ENCODE measurements at places on chromosomes 4 and X.

DNA sequence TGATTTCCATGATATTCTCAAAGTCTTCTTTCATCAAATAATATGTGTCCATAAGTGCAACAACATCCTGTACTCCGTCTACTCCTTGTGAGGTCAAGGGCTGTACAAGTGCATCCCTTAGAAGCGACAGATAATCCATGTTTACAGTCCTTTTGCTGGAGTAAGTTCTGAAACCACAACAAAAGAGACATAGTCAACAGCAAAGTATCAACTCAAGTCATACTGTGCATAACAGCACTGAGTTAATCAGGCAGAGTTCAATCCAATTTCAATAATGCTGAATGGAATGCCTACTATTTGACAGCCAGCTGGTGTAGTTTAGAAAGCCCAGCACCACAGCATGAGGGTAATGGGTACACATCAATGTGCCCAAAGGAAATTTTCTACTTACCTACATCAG is 74.5 kb downstream of the RFC1 start:
- no peak for DNase-seq
- peaks cover 4% of the 10 kb centered on the region for H3K4me1 ChIP-seq
- H3K4me3 ChIP-seq = no peak overlapping the region
- peaks cover 65% of the 10 kb centered on the region for H3K36me3 ChIP-seq

GRCh38 chr4:83297548-83298260 is 13.1 kb upstream of the COQ2 start:
- no peaks in the 10 kb centered on the region for H3K27me3 ChIP-seq
- peaks cover 17% of the 10 kb centered on the region for H3K4me1 ChIP-seq
- H3K4me3 ChIP-seq = peak overlapping the region; percentile 19
- peak; percentile 29 for DNase-seq

- H3K4me1 ChIP-seq = peaks cover 28% of the 10 kb centered on the region
- no peak overlapping the region for H3K4me3 ChIP-seq
- H3K36me3 ChIP-seq = no peaks in the 10 kb centered on the region
- DNase-seq = no peak
- H3K27me3 ChIP-seq = peaks cover 76% of the 10 kb centered on the region
These were observed 6.4 kb upstream of the GSX2 start for GRCh38 chr4:54093324-54094240.

GRCh38 chrX:80578517-80579105 is 158.4 kb downstream of the TENT5D start:
- no peaks in the 10 kb centered on the region for H3K27me3 ChIP-seq
- H3K36me3 ChIP-seq = no peaks in the 10 kb centered on the region
- H3K27ac ChIP-seq = no peak overlapping the region
- H3K4me3 ChIP-seq = no peak overlapping the region
- DNase-seq = no peak

DNA sequence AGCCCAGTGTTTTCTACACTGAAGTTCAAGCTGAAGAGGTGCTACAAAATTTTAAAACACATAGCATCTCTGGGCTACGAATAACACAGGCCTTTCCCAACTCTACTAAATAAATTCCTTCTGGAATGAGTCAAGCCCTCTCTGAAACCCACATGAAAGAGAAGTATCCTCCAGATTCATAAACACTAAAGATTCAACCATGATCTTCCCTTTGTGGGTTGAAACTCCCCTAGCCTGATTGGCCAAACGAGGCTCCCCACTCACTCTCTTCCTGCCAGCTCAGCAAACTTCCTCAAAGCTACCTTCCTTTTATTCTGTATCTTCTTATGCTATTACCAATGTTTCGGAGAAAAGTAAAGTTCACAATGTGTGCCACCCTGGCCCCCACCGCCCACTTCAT is 95.4 kb downstream of the NKX6-1 start:
- no peaks in the 10 kb centered on the region for H3K27me3 ChIP-seq
- H3K27ac ChIP-seq = no peak overlapping the region
- no peaks in the 10 kb centered on the region for H3K36me3 ChIP-seq
- no peaks in the 10 kb centered on the region for H3K4me1 ChIP-seq

- H3K4me3 ChIP-seq = no peak overlapping the region
- no peaks in the 10 kb centered on the region for H3K27me3 ChIP-seq
- H3K27ac ChIP-seq = no peak overlapping the region
- DNase-seq = no peak
- peaks cover 27% of the 10 kb centered on the region for H3K36me3 ChIP-seq
- H3K4me1 ChIP-seq = peaks cover 16% of the 10 kb centered on the region
These were observed 72.1 kb upstream of the DOCK11 start for GRCh38 chrX:118423558-118423957.

GRCh38 chr4:179766938-179767337 is 2324.7 kb upstream of the AGA start:
- no peak overlapping the region for H3K27ac ChIP-seq
- no peaks in the 10 kb centered on the region for H3K27me3 ChIP-seq
- no peak for DNase-seq
- no peaks in the 10 kb centered on the region for H3K4me1 ChIP-seq

DNA sequence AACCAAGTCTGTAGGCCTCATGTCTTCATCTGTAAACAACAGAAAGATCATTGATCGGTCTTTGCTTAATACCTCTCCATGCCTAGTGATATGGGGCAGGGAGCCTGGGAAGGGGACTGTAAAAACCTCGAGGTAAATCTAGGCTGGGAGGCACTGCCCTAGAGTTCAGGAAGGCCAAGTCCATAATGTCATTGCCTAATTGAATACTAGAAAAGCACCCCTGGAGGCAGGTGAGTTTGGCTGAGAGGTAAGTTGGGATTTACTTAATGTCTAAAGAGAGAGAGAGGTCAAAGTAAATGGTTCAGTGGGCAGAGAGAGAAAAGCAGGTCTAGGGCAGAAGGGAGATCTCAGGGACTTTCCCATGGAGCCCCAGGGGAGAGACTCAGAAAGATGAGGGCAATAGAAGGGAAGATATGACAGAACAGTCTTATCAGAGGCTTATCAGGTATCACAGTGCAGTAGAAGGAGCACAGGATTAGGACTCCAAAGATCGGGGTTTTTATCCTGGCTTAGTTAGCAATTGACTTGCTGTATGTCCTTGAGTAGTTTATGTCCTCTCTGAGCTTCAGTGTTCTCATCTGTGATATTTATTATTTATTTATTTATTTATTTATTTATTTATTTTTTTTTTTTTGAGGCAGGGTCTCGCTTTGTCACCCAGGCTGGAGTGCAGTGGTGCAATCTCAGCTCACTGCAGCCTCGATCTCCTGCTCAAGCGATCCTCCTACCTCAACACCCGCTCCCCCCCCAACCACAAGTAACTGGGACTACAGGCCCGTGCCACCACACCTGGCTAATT is 85.2 kb downstream of the SLC16A2 start:
- H3K27me3 ChIP-seq = no peaks in the 10 kb centered on the region
- DNase-seq = no peak
- H3K4me3 ChIP-seq = no peak overlapping the region
- no peaks in the 10 kb centered on the region for H3K4me1 ChIP-seq

DNA sequence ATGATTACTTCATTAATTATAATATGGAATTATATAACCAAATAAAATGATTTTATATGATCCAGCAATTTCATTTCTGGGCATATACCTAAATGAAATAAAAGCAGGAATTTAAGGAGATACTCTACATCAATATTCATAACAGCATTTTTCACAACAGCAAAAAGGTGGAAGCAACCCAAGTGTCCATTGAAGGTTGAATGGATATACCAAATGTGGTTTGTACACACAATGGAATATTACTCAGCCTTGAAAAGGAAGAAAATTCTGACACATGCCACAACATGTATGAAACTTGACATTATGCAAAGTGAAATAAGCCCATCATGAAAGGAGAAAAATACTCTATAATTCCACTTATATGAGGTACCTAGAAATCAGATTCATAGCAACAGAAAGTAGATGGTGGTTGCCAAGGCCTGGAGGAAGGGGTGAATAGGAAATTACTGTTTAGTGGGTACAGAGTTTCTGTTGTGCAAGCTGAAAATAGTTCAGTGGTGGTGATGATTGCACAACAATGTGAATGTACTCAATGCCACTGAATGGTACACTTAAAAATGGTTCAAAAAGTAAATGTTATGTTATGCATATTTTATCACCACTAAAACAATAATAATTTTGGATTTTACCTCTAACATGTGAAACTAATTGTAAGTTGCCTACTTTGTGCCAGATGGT is 471.5 kb downstream of the SPRY1 start:
- H3K4me3 ChIP-seq = no peak overlapping the region
- no peaks in the 10 kb centered on the region for H3K4me1 ChIP-seq
- H3K36me3 ChIP-seq = no peaks in the 10 kb centered on the region
- no peak overlapping the region for H3K27ac ChIP-seq
- DNase-seq = no peak
- no peaks in the 10 kb centered on the region for H3K27me3 ChIP-seq

- H3K27ac ChIP-seq = no peak overlapping the region
- H3K36me3 ChIP-seq = peaks cover 4% of the 10 kb centered on the region
- no peak overlapping the region for H3K4me3 ChIP-seq
- DNase-seq = no peak
- no peaks in the 10 kb centered on the region for H3K4me1 ChIP-seq
- H3K27me3 ChIP-seq = no peaks in the 10 kb centered on the region
These were observed 32.3 kb downstream of the HDAC8 start for GRCh38 chrX:72540318-72540717.

GRCh38 chr4:48090621-48091020 is 43.4 kb downstream of the TXK start:
- no peaks in the 10 kb centered on the region for H3K4me1 ChIP-seq
- H3K36me3 ChIP-seq = peaks cover 36% of the 10 kb centered on the region
- H3K27me3 ChIP-seq = no peaks in the 10 kb centered on the region
- no peak overlapping the region for H3K27ac ChIP-seq
- H3K4me3 ChIP-seq = no peak overlapping the region
- DNase-seq = no peak

GRCh38 chrX:16067886-16068515 is 55.4 kb upstream of the GRPR start:
- no peaks in the 10 kb centered on the region for H3K27me3 ChIP-seq
- no peak overlapping the region for H3K27ac ChIP-seq
- H3K4me1 ChIP-seq = no peaks in the 10 kb centered on the region
- DNase-seq = no peak

DNA sequence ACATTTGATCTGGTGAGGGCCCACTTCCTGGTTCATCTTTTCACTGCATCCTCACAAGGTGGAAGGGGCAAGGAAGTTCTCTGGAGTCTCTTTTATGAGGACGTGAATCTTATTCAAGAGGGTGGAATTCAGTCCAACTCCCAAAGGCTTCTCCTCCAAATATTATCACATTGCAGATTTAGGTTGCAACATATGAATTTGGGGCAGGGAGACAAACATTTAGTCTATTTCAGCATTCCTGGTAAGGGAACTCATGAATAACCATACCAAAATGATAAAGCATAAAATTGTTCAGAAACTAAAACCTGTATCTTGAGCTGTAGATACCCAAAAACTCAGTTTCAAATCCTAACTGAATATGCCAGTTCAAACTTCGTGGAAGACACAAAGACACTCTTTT is 246.8 kb downstream of the QDPR start:
- H3K4me1 ChIP-seq = no peaks in the 10 kb centered on the region
- no peak for DNase-seq
- H3K27me3 ChIP-seq = peaks cover 19% of the 10 kb centered on the region
- no peaks in the 10 kb centered on the region for H3K36me3 ChIP-seq
- no peak overlapping the region for H3K4me3 ChIP-seq

DNA sequence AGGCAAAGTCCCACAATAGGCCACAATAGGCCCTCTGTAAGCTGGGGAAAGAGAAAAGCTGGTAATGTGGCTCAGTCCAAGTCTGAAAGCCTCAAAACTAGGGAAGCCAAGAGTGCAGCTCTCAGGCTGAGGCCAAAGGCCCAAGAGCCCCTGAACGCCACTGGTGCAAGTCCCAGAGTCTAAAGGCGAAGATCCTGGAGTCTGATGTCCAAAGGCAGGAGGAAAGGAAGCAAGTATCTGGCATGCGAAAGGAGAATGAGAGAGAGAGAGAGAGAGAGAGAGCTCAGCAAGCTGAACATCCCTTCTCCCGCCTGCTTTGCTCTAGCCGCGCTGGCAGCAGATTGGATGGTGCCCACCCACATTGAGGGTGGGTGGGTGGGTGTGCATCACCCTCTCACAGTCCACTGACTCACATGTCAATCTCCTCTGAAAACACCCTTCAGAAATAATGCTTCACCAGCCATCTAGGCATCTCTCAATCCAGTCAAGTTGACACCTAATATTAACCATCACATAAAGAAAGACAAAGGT is 30.9 kb upstream of the ELF2 start:
- no peak overlapping the region for H3K27ac ChIP-seq
- peaks cover 4% of the 10 kb centered on the region for H3K27me3 ChIP-seq
- H3K4me3 ChIP-seq = no peak overlapping the region
- H3K36me3 ChIP-seq = no peaks in the 10 kb centered on the region

DNA sequence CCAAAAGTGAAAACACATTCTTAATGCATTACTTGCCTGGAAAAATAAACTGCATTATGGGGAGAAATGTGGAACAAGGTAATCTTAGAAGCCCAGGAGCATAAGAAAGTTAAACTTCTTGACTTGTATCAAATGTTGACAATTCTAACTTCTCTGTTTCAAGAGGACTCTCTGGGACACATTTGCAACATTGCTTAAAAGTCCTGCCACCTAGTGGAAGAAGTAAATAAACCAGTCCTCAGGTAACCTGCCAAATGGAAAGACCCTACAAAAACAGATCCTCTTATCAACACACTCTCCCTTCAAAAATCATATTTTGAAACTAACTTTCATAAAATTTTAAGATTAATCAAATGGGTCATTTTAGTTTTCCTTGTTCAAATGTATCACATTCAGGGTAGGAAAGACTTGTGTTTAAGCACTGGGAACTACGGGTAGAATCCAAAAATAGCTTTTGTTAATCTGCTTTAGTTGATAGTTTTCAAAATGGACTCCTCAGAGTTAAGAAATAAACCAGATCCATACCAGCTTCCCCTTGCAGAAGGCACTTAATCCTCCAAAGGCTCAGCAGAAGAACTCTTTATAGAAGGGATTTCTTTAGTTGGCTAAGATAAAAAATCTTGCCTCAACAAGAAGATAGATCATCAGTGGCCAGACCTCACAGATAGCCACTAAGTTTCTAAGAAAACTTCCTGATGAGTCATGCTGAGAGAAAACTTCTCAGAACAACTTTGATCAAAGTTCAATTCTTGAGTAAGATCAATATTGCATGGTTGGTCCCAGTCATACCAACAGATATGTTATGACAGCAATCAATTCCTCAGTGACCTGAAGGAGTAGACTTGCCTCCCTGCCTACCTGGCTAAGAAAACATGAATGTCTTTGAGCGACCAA is 141.7 kb downstream of the HHIP start:
- no peak overlapping the region for H3K27ac ChIP-seq
- no peak overlapping the region for H3K4me3 ChIP-seq
- H3K27me3 ChIP-seq = peaks cover 3% of the 10 kb centered on the region
- H3K4me1 ChIP-seq = no peaks in the 10 kb centered on the region

- peaks cover 62% of the 10 kb centered on the region for H3K36me3 ChIP-seq
- H3K27me3 ChIP-seq = no peaks in the 10 kb centered on the region
- peak overlapping the region; percentile 87 for H3K4me3 ChIP-seq
- H3K27ac ChIP-seq = peak overlapping the region; percentile 89
- H3K4me1 ChIP-seq = peaks cover 43% of the 10 kb centered on the region
- DNase-seq = peak; percentile 64
These were observed 840 bp upstream of the RPL34 start for GRCh38 chr4:108619372-108620100.
